ENCODE measurements at places on chromosomes 13 and 19.

- no peak for DNase-seq
These were observed 9.6 kb upstream of the TIMM44 start for GRCh38 chr19:7953060-7953459.

DNA sequence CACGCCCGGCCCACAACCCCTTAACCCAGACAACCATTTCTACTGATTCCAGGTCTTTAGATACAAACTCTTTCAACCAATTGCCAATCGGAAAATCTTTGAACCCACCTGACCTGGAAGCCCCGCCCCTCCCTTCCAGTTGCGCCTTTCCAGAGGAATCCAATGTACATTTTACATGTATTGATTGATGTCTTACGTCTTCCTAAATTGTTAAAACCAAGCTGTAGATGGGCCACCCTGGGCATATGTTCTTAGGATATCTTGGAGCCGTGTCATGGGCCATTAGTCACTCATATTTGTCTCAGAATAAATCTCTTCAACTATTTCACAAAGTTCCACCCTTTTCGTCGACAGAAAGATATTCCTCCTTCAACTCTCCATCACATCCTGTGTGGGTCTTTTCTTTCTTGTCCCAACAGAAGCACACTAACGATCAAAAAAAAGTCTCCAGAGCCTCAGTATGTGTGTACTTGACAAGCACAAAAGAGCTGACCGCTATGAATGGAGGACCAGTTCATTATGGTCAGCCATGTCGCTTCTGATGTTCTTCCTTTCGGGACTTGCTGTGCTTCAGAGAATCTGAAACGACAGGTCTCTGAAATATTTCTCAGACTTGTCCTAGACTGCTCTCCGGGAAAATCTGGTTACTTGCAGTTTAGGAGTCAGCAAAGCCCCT lies 601 bp upstream of the ZNF749 start:
- no peak for DNase-seq

- DNase-seq: no peak
These were observed 52.8 kb downstream of the TNFRSF19 start for GRCh38 chr13:23622985-23623384.

- no peak for DNase-seq
These were observed 6.9 kb downstream of the GIPR start for GRCh38 chr19:45674946-45675345.

DNA sequence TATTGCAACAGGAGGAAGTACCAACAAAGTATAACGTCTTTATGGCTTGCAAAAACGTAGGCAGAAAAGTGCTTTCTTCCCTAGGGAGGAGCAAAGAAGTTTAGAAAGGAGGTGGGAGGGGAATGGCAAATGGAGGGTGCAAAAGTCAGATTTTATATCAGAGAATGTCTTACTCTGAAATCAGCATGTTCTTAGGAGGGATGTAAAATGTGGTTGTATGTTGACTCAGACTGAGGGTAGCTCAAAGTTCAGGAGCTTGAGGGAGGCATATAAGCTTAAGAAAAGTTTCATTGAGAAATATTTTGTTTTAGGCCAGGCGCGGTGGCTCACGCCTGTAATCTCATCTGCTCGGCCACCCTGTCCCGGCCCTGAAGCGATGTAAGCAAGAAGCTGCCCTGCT lies 1.7 kb downstream of the ZNF90 start:
- DNase-seq: no peak

DNA sequence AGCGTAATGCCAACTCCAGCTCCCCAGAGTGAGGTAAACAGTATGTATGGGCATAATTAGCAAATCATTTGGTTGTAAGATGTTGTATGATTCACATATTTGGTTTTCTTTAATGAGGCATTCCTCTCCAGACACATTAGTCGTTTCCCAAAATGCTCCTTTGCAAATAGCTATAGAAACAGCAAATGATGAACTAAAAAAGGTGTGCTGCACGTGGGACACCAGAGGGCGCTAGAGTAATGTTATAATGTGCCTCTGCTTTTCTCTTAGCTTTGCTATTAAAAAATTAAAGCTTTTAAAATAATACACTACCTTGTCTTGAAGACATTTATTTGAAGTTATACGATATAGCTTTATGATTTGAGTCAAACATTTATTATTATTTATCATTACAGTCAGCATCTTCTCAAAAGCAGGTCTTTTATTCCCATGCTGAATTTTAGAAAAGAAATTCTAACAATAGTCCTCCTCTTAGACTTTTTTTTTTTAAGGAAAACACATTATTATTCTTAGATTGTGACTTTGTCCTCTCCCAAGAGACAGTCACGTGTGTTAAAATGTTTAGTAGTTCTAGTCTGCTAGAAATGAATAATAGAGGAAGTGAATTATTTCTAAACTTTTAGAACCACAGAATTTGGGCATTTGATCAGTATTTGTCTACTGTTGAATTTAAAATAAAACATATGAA lies 121.6 kb upstream of the FRY start:
- DNase-seq: no peak

GRCh38 chr19:43148233-43148632 lies 38.1 kb downstream of the PSG5 start:
- peak; percentile 61 for DNase-seq

- no peak for DNase-seq
These were observed 2.1 kb upstream of the CIRBP start for GRCh38 chr19:1266916-1267476.

DNA sequence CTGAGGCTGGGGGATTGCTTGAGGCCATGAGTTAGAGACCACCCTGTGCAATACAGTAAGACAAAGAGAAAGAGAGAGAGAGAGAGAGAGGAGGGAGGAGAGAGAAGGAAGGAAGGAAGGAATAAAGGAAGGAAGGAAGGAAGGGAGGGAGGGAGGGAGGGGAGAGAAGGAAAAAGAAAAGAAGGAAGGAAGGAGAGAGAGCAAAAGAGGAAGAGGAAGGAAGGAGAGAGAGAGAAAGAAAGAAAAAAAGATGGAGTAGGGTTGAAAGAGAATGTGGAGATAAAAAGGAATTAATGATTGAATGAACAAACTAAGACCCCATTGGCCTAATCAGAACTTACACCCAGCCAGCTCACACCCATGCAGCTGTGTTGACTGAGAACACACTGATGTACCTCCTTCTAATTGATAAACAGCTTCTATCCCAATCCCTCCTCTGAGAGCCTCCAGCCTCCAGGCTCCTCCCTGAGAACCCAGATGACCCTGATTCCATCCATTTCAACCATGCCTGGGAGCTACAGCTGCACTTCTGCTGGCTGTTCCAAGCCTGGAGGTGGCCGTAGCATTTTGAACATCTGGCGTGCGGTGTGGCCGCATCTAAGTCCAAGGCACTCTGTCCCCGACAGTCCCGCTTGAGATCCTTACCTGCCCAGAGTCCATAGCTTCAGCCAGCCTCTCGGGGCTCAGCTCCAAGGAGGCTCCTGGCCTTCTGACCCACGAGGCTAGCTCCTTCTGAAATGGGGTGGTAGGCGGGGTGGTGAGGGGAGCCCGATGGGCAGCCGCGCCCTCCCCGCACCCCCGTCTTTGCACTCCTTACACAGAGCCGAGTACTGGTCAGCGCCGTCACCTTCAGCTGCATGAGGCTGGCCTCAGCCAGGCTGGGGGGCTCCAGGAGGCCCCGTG lies 1.1 kb downstream of the PRODH2 start:
- no peak for DNase-seq

- peak; percentile 67 for DNase-seq
These were observed at the start of gene ZNF43 for GRCh38 chr19:21835810-21836444. ZNF43 (minus strand) TSS chr19:21836182; CDS start chr19:21836038, 144 bp downstream.

DNA sequence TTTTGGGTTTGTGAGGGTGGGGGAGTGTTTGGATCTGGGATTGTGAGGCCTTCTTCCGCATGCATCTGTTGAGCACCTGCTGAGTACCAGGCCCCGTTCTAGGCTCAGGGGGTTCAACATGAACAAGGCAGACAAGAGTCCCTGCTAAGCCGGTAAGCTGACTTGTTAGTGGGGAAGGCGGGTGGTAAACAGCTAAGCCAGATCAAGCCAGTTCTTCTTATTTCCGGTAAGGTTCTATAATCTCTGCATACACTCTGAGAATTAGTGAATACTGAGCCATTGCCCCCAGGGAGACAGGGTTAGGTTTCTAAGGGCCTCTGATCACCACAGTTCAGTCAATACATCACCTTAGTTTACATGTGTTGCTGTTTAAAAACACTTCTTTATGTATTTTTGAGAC lies 9.9 kb upstream of the EHD2 start:
- DNase-seq: no peak

DNA sequence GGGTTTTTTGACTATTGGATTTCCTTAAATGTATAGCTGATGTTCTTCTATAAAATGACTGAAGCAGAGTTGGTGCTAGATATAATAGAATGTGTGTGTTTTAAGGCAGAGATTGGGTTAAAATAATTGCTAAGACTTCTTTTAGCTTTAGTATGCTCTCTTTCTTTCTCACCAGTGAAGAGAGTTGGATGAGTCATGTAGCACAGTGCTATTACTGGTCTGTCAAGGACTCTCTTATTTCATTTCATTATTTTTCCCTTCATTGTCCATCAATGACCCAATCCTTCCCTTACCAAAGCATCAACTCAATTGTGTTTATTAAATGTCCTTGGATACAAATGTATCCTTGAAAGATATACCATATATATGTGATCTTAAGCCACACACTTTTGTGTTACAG lies 268.9 kb downstream of the IRS2 start:
- DNase-seq: no peak

- no peak for DNase-seq
These were observed 807.1 kb downstream of the DIAPH3 start for GRCh38 chr13:59356607-59357006.

GRCh38 chr13:38538422-38538821 lies 148.5 kb upstream of the FREM2 start:
- no peak for DNase-seq

DNA sequence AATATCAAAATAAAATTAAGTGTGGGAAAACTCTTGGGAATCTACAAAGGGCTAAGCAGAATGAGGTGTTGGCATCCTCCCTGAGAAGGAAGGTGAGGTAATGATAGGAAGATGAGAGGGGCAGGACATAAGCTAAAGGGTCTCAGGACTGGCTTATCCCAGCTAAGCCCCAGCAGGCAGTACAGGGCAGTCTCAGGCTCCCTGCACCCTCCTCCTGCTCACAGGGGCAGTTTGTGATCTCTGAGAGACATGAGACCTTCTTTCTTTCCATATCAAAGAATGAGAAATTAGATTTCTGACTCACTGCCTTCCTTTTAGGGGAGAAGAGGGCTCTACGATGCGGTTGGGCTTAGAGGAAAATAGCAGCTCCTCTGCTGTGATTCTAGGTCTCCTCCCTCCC lies 571.0 kb downstream of the IRS2 start:
- DNase-seq: no peak

- DNase-seq: no peak
These were observed 383.0 kb downstream of the SLITRK1 start for GRCh38 chr13:83499286-83499685.

DNA sequence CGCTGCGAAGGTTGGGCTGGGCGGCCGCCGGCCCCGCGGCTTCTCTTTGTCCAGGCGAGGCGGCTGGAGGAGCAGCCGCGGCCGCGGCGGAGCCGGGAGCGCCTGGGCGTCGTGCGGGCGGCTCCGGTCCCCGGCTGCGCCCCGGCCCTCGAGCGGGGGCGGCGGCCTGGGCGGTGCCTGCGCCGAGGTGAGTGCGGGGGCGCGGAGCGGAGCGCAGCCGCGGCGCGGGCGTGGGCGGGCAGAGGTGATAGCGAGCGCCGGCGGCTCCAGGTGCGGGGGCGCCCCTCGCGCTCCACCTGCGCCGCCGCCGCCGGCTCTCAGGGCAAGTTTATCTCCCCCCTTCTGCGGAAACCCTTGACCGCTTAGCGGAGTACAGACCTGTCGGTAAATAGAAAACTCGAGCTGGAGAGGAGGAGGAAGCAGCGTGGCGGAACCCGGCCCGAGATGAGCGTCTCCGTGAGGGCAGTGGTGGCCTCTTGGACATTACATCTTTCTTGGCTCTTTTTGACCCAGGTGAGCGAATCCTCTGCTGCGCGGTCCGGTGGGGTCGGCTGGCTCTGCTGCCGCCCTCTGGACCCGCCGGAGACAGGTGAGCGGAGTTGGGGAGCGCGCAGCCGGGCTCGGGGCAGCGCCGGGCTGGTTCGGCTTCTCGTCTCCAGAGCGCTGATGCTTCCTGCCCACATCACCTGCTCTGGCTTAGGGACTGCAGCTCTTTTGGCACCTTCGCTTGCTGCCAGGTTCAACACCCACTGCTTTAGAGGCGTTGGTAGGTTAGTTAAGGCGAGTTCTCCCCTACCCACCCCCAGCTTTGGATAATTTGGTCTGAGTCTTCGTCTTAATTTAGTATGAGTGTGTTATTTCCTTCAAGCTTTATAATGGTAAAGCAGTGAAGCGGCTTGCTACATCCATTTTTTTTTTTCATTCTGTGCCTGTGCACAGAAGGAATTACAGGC lies at the start of gene MTUS2:
MTUS2 (plus strand) TSS at position 241 of the 953 bp plus-strand sequence.
- no peak for DNase-seq

DNA sequence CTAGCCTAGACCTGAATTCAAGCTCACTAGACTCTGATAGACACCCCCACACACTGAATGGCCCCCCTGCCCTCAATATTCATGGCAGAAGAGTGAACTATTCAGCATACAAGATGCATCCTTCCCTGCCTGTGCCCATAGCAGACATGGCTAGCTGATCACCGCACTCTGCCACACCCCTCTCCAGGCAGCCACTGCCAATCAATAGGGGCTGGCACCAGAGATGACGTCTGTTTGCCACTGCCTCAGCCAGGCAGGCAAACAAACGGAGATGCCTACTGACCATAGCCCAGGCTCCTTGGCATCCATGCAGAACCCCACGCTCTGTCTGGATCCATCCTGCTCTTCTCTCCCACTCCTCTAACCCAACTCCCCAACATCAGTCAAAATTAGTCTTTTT lies 13.8 kb upstream of the NPAS1 start:
- DNase-seq: no peak

DNA sequence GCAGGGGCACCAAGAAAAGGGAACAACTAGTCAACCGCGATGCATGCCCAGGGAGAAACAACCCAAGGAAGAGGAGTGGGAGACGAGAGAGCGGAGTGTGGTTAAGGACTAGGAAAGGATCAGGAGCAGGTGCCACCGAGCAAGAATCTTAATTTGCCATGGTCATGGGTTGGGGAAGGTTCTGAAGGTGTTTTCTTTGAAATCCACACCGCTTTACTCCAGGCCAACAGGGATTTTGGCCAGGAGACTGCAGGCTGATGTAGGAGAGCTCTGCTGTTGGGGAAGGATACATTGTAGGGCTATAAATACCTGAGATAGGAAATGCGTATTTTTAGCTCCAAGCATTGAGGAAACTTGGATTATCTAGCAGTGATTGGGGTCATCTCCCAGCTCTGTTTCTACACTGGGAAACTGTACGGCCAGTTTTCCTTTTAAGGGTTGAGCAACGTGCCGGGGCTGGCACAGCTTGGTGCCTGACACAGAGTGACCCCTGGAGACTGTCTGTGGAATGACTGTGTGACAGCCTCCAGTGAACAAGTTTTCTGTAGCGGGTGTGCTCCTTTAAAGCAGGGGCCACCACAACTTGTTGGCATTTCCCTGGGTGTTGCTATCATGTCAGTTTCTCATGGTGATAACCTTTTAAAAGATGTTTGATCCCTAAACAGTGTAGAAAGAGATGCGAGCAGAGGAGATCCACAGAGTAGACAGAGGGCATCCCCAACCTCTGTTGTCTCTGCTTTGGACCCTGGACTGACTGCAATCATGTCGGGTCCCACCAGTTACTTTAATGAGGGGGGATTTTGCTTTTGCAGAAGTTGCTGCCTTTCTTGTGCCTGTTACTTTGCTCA lies 34.3 kb downstream of the ZNF536 start:
- DNase-seq: peak; percentile 11

Data from SJSA1 (cell line).